ENCODE measurements at places on chromosomes 5 and 9.

DNA sequence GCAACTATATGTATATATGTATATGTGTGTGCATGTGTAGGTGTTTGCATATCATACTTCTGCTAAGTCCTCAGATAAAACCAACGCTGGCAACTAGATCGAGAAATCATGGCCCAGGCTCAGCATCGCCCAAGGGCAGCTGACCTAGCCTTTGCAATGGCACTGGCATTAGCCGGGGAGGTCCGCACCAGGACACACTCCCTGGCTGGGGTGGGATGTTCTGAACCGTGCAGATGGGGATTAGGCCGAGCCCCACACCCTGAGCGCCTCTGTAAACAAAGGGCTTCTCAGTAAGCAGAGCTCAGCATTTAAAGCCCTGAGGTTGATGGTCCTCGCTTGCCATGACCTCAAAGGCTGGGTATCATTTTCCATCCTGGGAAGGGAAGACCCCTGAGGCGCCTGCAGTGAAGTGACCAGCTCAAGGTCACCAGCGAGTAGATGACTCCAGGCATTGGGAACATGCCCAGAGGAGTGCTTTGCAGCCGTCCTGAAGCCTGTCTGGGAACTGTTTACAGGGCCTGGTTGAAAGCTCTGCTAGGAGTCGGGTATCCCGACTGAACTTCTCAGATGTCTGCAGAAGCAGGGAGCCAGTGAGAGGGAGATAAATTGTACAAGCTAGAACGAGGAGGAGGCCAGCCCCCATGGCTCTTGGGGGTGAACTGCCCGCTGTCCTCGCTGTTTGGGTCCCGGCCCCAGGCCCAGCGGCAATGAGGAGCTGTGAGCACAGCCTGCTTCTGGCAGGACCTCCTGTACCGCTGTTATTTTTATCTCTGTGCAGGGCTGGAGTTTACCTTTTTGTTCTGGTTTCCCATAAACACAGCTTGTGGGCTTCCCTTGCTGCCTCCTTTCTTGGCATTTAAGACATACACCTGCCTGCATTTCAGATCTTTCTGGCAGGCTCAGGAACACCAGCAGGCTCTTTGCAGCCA lies 18.4 kb downstream of the GADD45G start:
- DNase-seq, result no peak

DNA sequence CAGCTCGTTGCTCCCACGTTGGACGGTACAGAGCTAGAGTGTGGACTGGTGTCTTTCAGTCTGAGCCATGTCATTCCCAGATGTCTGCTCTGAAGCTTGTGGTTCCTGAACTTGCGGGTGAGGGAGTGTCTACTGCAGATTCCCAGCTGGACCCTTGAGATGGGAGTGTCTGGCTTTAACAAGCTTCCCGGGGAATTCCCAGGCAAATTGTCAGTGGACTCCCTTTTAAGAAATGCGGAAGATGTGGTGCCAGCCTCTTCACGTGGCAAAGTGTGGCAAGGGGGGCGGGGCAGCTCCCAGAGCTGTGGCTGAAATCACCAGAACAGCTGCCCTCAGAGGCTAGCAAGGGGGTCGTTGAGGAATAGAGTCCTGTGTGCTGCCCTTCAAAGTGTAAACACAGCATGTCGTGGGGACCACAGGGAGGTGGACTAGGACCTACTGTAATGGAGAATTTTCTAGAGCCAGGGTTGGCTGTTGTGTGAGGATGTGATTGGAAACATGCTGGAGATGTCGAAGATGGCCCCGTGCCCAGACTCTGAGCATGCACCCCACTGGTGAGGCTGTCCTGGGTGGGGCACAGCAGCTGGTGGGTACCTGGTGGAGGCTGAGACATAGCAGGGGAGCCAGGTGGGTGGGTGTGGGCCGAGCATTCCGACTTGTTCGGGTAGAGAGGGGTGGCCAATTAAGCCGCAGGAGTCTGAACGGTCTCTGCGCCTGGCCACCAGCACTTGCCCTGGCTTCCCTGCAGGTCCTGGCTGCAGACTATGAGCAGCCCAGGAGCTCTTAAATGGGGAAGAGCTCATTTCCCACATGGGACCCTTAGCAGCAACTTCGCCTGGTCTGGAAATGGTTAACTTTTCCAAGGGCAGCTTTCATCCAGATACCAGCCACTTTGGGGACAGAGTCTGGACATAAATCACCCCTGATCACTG lies 37.4 kb downstream of the PRRX2 start:
- DNase-seq, result no peak

GRCh38 chr9:5518937-5519319 lies 8.6 kb downstream of the PDCD1LG2 start:
- no peak for DNase-seq

DNA sequence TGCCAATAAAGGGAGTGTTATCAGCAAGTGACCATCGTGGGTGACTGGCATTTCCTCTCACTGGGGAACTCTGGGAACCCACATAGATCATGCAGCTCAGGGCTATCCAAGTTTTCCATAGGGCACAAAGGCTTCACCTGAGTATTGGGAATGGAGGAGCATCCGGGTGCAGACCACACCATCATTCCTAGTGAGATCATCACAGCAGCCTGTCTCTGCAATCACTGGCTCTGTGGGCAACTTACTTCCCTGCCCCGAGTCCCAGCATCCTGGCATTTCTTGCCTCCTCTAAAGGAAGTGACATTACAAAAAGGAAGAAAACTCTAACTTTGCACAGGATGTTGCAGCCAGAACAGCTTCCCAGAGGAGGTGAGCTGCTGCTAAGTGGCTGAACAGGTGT lies 80.6 kb upstream of the SHB start:
- no peak for DNase-seq

DNA sequence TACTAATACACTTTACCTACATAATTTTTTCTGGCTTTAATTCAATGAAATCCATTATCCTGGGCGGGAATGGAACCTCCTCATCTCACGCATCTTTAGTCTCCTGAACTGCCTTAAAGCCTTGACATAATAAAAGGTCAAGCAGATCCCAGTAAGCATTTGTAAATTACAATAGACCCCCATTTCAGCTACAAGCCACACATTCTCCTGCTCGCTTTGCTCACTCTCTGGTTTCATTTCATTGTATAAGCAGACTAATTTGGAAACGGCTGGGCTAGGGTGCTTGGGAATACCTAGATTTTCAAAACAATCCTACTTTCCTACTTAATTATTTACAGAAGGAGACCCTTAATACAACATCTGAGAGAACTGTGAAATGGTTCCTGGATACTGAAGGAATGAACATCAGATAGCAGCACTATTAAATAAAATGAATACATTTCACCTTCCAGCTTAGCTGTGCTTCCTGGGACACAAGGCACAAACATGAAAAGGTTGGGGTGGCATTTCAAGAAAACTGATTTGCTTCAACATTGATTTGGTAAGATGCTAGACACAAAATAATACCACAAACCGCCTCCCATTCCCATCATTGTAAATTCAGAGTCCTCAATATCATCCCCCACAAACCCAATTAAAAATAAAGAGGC lies 1.5 kb downstream of the JAKMIP2 start:
- DNase-seq, result no peak

GRCh38 chr5:175281714-175282113 lies 162.3 kb downstream of the DRD1 start:
- DNase-seq, result no peak

GRCh38 chr9:3954331-3955304 lies 345.2 kb downstream of the GLIS3 start:
- no peak for DNase-seq

DNA sequence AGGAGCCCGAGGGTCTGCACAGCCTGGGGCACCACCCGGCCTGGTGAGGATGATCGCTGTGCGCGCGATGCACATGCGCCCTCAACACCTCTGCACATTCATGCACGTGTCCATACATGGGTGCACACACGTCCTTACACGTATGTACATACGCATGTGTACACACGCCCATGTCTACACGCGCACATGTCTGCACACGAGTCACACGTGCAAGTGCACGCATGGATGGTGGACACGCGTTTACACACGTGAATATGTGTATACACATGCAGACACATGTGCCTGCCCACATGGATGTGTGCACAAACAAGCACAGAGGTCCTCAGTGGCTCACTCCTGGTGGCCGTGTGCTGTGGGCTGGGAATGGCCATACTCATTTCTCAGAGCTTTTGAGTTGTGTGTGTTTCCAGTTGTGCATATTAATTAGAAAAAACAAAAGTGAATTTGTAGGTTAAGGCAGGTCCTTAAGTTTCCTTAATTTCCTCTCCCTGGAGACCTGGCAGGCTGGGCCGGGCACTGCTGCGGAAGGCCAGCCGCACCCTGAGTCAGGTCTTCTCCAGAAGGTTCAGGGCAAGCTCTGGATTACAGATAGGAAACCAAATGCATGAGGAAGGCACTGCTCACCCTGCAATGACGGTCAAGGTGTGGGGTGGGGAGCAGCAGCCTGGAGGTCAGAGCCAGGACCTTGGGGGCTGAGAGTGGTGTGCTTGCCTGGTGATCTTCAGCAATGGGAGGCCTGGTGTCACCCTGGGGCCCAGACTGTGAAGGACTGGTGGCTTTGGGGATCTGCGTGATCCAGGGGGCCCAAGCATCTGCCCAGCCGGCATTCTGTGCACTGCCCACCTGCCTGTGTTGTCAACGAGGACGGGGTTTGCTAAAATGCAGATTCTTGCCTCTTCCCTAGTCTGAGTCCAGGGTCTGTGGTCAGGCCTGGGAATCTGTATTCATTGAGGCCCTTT lies 1.3 kb upstream of the RNU6ATAC start:
- DNase-seq, result no peak

DNA sequence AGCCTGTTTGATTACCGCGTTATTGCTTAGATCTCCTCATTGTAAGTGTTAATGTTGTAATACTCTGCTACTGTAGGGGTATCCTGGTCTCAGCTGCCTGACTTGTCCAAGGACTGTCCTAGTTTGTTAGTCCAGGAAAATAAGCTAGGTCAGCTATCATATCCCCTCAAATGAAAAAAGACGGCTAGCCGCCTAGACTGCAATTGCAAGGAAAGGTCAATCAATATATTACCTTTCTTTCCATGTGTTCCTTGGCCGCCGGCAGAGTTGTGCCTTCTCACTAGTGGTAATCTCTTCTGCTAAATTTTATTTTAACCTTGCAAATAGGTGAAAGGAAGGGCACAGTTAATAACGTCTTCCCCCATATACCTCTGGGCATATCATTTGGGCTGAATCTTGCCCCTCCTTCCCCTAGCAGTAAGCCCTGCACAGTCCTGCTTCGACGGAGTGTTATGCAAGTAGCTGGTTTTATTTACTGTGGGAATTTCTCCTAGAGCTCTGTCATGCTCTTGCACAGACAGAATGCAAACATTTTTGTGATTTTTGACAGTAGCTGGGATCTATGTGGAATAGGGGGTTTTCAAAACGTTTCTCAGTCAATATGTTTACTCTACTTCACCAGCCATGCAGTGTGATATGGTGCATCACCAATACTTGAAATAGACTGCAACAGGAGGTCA lies 288.5 kb downstream of the MAST4 start:
- no peak for DNase-seq

GRCh38 chr5:150670275-150670947 lies 9.4 kb downstream of the MYOZ3 start:
- DNase-seq, result no peak

DNA sequence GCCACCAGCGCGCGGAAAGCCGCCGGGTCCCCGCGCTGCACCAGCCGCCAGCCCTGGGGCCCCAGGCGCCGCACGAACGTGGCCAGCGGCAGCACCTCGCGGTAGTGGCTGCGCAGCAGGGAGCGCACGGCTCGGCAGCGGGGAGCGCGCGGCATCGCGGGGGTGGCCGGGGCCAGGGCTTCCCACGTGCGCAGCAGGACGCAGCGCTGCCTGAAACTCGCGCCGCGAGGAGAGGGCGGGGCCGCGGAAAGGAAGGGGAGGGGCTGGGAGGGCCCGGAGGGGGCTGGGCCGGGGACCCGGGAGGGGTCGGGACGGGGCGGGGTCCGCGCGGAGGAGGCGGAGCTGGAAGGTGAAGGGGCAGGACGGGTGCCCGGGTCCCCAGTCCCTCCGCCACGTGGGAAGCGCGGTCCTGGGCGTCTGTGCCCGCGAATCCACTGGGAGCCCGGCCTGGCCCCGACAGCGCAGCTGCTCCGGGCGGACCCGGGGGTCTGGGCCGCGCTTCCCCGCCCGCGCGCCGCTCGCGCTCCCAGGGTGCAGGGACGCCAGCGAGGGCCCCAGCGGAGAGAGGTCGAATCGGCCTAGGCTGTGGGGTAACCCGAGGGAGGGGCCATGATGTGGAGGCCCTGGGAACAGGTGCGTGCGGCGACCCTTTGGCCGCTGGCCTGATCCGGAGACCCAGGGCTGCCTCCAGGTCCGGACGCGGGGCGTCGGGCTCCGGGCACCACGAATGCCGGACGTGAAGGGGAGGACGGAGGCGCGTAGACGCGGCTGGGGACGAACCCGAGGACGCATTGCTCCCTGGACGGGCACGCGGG lies at the start of gene TERT:
TSS of gene TERT (minus strand) at position 234 of the 815 bp plus-strand sequence. CDS start at position 155, 79 bp downstream.
- DNase-seq, result peak; percentile 70

GRCh38 chr9:90301277-90301653 lies 341.4 kb downstream of the DIRAS2 start:
- DNase-seq, result no peak

DNA sequence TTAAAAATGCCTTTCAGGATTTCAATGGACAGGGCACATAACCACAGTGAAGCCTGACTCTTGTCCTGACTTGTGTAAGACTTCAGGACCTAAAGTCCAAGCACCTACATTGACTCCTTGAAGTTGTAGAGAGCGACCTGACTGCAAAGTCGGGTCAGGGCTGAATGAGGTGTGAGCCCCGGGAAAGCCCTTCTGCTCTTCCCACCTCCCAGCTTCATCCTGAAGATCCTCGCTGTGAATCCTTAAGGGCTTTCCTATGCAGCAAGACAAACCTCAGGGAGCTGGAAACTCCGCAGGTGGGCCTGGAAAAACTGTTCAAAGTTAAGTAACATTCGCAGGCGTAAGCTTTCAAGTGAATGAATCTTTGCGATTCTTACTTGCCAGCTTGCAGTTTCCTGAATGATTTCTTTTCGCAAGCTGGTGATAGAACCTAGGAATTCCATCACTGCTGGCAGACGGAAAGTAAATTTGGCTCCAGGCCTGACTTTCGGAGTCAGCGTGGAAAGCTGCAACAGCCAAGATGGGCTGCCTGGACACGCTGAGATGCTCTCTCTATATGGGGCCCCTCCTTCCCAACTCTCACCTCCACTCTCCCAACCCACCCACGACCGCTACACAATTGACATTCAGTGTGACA lies 10.9 kb downstream of the SEMA5A start:
- no peak for DNase-seq

GRCh38 chr5:92552206-92553160 lies 1028.5 kb downstream of the NR2F1-AS1 start:
- DNase-seq, result no peak

DNA sequence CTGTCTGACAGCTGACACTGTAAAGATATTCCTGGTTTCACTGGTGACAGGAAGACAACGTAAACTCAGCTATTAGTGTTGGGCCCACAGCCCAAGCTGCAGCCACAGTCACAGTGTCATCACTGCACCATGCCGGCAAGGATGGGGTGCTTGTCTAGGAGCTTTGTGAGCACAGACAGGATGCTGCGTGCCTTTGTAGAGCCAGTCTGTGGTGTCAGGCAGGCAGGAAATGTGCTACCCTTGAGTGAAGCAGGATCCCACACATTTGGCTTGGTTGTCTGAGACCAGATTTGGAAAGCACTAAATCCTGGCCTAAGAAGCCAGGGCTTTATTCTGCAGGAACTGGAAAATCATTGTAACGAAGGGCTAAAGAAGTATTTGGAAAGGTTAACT lies 121.6 kb upstream of the ADAMTS16 start:
- DNase-seq, result no peak

All from endothelial cell (in vitro differentiated cells).